ENCODE measurements at places on chromosomes 13 and 19.
A peak's percentile ranks its signal among the peaks of the same experiment; 100 is the strongest.

DNA sequence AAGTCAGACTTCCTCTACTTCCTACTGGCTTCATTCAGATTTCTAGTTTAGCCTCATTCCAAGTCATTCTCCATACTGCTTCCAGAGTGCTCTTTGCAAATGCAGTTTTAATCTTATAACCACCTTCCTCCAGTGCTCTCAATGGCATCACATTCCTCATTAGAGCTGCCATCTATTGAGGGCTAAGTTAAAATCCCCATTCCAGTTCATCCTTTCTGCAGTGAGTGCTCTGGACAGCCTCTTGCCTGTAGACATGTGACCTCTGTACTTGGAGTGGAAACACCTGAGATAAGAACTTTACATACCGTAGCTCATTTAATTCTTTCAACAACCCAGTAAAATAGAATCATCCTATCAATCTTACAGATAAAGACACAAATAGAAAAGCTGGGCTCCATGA, 57.9 kb upstream of the MAB21L1 start:
- DNase-seq = no peak

DNA sequence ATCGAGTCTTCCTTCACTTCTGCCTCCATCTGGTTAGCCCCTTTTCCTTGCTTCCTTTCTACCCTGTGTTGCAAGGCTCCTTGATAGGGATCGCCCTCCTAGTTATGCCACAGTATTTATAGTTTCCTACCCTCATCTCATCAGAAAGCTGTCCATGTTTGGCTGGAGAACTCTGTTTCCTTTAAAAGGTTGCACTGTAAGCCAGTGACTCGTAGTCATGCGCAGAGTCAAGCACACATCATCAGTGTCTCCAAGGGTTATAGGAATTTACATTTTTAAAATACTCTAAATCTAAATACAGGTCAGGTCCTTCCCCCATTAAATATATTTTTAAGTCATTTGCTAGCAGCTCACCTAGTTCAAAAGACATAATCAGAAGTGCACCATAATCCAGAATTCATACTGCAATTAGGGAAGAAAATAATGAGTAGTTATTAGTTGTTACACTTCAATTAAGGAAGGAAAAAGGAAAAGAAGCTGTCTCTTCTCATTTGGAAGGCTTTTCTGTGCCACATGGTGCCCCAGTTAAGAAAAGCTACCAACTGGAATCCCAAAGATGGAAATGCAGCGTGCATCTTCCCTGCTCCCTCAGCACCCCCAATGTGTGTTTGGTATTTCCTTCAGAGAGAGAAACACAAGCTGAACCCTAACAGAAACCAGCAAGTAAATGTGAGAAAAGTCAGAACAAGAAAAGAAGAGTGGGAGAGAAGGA, 81.0 kb downstream of the GPR12 start:
- peak; percentile 76 for DNase-seq

DNA sequence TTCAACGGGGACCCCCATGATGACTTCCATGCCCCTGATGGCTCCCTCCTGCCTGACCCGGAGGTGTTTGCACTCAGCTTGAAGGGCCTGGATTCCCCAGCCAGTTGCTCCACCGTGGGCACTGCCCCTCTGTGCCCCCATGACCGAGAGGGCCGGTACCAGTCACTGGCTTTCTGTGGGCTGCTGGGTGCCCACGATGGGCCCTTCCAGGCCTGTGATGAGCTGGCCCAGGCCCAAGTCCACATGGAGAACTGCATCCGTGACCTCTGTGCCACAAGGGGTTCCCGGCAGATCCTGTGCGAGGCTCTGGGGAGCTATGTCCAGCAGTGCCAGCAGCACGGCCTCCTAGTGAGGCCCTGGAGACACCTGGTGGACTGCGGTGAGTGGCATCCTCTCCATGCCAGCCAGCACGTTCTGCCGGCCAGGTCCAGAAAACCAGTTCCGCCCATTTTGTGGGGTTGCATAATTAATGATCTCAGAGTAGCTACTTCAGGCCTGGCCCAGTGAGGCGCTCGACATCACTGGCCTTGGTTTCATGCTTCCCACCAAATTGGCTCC, 34.9 kb upstream of the FXYD3 start:
- DNase-seq = no peak

DNA sequence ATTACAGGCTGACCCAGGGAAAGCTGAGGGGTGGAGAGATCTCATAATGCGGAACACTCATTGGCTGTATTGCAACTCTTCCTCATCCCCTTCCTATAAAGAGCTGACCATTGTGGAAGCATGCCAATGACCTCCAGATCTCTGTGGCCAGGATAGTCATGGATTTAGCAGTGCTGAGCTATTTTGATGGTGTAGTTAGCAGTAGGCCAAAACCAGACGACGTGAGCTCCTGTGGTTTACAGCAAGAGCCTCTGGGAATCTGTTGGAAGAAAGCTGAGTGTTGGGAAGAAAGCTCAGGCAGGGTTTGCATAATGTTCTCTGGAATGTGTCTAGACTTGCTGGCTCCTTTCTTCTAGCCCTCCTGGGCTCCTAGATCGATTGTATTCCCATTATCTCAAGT, 187.5 kb upstream of the GPC6 start:
- DNase-seq = no peak

GRCh38 chr19:46618670-46619231, 6.1 kb downstream of the PTGIR start:
- no peak for DNase-seq

DNA sequence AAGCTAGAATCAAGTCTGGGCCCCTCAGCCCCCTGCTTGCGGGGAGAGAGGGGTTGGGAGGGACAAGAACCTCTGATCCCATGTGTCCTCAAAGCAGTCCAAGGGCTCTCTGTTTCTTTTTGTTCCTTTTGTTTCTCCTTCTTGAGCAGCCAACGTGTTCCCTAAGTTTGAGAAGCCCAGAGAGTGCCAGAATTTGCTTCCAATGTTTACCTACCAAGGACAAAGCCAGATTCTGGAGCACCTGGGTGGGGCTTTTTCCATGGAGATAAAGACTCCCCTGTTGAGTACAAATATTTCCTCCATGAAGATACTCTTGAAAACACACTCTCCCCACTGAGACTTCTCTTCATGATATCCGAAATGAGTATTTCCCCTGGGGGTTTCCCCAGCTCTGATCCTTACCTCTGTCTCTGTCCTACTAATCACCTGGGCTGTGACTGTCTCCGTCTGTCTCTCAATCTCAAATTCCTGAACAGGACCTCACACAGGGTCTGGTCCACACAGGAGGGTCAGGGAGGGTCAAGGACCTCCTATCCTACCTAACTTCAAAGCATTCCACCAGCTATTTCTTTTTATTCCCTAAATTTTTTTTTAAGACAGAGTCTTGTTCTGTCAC, 27.4 kb downstream of the CD177 start:
- no peak for DNase-seq

- no peak for DNase-seq
Observed at GRCh38 chr13:66577358-66577757, 652.8 kb downstream of the PCDH9 start.

DNA sequence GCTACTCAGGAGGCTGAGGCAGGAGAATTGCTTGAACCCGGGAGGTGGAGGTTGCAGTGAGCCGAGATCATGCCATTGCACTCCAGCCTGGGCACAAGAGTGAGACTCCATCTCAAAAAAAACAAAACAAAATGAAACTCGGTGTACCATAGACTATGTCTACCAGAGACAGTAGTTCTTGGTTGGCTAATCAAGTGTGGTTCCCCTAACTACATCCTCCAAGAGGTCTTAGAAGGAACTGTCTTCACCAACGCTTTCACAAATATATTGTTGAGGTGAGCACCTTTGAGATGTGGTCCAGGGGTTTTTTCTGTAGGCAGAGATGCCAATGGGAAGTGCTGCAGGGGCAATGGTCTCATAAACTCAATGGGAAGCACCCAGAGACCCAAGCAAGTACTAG, 48.0 kb downstream of the RFC3 start:
- no peak for DNase-seq

- DNase-seq = no peak
Observed at GRCh38 chr19:49470615-49470978, 3.4 kb upstream of the FLT3LG start.

DNA sequence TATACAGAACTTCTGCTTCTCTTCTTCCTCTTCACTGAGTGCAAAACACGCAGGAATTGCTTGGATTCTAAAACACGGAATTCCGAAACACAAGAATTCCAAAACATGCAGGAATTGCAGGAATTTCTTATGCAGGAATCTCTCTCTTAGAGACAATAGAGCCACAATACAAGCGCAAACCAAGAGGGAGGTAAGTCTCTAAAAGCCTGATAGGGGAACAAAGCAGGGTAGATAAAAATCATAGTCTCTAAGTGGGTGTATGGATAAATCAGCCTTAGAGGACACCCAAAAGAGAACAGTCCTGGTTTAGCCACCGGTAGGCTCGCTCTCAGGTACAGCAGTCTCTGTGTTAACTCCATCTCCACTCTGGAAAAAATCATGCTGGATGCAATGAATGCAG, 112.9 kb downstream of the LHFPL6 start:
- DNase-seq = no peak

All from foreskin melanocyte (primary cell).